Common myeloid progenitor, CD34-positive (primary cell): ENCODE measurements at places on chromosomes 5 and 9.

DNA sequence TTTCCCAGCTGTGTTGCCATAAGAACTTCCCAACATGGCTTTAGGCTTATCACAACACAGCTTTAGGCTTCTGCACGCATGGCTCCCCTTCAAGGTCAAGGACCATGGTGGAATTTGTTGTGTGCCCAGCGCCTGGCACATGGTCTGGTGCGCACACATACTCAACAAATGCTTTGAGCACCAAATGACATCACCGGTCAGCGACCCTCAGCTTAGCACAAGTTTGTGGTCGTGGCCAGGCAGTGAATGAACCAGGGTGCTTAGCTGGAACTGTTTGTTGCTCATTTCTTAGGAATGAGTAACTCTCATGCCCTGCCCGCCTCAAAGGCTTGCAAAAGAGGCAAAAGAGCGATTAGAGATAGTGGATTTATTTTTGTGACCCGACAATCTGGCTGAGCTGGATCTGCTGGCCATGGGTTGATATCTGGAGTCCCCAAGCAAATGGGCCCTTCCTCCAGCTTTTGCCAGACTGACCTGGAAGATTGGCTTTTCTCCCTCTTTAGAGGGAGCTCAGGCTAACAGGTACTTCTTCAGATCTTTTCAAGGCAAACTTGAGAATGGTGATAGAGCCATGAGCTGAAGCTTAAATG lies 58.9 kb downstream of the DAP start:
- DNase-seq, result no peak

- no peak for DNase-seq
Observed at GRCh38 chr9:99019510-99020331, 76.0 kb downstream of the COL15A1 start.

- no peak for DNase-seq
Observed at GRCh38 chr5:115484368-115484767, 60.2 kb downstream of the FEM1C start.

DNA sequence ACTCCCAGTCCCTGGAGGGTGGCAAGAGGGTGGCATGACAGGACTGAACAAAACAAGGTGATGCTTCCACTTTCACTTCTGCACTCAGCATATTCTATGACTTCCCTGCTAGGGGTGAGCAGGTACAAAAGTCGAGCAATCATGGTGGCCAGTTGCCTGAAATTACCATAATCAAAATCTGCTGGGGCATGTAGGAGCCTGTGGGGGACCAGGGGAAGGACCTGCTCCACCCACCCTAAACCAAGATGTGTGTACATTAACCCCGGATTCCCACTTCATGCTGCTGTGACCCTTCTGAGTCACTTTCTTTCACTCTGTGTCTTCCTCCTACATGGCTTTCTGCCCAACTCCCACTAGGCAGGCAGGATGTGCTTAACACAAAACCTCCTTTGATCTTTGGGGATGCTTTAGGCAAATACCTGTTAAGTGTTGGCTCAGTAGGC lies 73.3 kb upstream of the PHF24 start:
- no peak for DNase-seq

DNA sequence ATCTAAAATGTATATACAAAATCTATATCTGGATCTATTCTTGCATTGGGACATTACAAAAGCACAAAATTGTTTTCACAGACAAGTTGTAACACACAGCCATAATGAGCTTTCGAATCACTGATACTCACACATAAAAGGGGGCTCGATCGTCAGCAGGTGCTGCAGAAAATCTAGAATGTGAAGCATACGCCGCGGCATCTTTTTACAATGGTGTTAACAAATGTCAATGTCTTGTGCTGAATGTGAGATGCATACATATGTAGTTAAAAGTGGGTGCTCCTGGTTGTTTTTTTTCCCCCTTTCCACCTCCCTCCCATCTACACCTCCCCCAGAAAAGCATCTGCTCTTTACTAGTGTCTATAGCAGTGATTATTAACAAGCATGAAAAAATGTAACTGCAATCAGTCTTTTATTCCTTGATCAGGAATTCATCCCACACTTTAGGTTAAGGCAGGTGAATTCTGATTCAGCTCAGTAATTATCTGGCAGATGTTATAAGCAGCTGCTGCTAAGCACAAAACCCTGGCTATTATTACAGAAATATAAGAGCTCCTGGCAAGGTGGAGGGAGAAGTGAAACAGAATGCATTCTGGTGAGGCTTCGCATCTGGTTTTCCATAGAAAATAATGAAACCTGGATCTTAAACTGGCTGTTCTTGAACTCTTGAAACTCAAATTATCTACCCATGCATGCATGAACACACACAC lies 114.1 kb downstream of the MPDZ start:
- DNase-seq, result no peak

DNA sequence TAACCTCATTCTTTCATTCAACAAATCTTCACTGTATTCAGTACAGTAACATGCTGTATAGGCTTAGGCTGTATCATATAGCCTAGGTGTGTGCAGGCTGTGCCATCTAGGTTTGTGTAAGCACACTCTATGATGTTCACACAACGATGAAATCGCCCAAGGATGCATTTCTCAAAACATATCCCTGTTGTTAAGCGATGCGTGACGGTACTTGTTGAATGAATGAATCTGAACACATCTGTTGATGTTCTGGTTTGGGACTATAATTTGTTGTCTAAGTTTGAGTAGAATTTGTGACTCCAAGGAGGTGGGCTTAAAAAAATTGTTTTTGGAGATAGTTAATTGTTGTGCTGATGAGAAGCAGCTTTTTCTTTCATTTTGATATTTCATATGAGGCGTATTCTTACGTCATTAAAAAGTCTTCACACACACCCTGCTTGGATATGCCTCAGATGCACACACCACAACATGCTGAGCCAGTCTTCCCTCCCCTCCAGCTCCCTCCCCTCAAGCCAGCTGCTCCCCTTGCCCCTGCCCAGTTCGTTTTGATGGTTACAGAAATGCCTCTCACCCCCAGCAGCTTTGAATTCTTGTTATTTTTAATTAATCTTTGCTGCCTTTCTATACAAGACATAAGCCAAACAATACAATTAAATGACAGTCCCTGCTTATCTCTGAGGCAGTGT lies 5.5 kb upstream of the PSAT1 start:
- no peak for DNase-seq

DNA sequence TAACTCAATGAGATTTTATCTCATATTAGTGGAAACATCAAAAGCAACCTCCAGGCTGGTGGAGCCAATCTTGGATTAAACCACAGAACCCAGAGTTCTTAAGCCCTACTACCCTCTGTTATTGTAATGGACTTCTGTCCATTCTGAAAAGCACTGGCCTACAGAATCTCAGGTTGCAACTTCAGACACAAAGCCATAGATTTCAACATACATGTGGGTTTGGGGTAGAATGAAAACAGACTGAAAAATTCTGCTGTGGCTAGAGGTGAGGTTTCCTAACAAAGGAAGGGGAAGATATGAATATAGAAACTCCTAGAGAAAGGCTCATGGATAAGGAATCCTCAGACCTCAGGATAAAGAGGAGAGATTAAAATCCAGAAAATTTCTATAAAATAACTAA lies 569.8 kb upstream of the RIOK2 start:
- DNase-seq, result no peak

- DNase-seq, result no peak
Observed at GRCh38 chr5:5335700-5336264, 86.7 kb upstream of the ICE1 start.

DNA sequence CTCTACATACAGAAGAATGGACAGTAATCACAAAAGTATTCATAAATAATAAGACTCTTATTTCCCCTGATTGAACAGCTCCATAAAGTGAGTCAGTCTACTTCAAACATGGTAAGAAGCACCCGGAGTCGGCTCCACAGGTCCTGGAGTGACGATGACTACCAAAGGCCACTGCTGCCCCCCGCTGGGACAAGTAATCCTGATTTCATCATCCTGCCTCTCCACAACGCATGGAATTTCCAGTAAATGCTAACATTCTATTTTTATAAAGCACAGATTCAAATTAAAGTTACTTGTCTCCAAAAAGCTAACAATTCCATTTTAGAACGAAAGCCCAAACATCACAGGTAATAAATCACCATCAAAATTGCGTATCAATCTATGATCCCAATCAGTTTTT lies 16.2 kb downstream of the ATPSCKMT start:
- DNase-seq, result no peak

- no peak for DNase-seq
Observed at GRCh38 chr9:655875-656274, 185.6 kb upstream of the DMRT1 start.

DNA sequence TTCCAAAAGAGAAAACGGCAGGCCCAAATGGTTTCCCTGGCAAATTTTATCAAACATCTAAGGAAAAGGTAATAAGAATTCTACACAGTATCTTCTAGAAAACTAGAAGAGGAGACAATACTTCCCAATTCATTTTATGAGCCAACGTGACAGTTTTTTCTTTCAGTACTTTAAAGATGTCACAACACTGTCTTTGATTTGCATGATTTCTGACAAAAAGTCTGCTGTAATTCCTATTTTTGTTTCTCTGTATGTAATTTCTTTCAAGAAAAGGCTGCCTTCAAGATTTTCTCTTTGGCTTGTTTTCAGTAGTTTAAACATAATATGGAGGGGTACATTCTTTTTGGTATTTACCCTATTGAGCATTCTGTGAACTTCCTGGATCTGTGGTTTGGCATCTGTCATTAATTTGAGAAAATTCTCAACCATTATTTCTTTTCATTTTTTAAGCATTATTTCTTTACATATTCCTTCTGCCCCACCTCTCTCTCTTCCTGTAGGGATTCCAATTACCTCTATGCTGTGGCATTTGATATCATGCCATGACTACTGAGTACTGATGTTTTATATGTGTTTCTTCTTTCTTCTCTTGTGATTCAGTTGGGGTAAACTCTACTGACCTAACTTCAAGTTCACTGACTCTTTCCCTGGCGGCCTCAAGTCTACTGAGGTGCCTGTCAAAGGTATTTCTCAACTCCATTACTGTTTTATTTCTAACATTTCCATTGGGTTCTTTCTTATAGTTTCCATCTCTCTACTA lies 32.2 kb downstream of the ANKS6 start:
- DNase-seq, result no peak

DNA sequence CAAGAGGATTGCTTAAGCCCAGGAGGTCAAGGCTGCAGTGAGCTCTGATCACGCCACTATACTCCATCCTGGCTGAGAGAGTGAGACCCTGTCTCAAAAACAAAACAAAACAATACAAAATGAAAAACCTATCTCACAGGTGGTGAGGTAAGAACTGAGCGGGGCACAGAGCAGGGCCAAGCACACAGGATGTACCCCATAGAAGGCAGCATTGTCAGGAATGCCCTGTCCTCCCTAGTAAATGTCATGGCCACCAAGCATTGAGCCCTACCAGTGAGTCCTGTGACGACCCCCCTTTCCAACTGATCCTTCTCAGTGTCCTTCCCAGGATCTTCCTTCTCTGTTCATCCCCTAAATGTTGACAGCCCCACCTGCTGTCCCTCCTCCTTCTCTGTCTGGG lies 44.6 kb upstream of the ALDH1B1 start:
- DNase-seq, result no peak

- peak; percentile 77 for DNase-seq
Observed at GRCh38 chr5:64811050-64811640, 42.4 kb downstream of the CWC27 start.

DNA sequence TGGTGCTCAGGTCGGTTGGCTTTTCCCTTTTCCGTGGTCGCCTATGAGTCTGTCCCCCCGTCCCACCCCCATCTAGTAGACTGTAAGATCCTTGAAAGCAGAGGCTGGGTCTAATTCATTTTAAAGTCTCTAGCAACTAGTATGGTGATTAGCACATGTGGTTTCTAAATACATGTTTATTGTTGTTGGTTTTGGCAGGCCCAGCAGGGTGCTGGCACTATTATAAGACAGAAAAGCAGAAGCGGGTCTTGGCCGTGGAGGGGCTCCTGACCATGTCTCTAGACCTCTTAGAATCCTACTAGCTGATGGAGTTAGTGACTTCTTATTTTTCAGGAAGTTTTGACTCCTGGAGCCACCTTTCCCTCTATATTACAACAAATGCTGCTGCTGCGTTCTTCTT lies 61.5 kb upstream of the TNFSF8 start:
- no peak for DNase-seq

DNA sequence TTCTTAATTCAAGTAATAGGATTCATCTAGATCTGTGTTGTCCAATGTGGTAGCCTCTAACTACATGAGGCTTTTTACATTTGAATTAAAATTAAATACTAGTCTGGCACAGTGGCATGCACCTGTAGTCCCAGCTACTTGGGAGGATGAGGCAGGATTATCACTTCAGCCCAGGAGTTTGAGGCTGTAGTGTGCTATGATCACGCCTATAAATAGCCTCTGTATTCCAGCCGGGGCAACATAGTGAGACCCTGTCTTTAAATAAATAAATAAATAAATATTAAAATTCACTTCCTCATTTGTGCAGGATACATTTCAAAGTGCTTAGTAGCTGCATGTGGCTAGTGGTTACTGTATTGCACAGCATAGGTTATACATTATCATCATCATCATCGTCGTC lies 91.8 kb downstream of the UBE2R2 start:
- peak; percentile 17 for DNase-seq

DNA sequence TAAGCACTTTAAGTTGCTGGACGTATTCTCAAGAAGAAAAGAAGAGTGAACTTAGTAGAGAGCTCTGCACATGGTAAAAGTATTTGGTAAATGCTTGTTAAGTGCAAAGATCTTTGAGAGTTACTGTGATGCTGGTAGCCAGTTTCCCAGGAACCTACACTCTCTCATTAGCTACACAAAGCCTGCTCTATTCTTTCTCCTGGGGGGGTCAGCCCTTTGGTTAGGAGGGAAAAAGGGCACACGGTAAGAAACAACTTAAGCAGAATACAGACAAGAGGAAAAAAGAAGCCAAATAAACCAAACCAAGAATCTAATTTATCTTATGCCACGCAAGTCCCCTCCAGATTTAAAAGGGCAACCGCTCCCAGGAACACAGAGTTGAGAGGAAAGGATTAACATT lies 1100.1 kb upstream of the CDH10 start:
- no peak for DNase-seq

- no peak for DNase-seq
Observed at GRCh38 chr5:56698463-56699381, 116.6 kb upstream of the MAP3K1 start.

DNA sequence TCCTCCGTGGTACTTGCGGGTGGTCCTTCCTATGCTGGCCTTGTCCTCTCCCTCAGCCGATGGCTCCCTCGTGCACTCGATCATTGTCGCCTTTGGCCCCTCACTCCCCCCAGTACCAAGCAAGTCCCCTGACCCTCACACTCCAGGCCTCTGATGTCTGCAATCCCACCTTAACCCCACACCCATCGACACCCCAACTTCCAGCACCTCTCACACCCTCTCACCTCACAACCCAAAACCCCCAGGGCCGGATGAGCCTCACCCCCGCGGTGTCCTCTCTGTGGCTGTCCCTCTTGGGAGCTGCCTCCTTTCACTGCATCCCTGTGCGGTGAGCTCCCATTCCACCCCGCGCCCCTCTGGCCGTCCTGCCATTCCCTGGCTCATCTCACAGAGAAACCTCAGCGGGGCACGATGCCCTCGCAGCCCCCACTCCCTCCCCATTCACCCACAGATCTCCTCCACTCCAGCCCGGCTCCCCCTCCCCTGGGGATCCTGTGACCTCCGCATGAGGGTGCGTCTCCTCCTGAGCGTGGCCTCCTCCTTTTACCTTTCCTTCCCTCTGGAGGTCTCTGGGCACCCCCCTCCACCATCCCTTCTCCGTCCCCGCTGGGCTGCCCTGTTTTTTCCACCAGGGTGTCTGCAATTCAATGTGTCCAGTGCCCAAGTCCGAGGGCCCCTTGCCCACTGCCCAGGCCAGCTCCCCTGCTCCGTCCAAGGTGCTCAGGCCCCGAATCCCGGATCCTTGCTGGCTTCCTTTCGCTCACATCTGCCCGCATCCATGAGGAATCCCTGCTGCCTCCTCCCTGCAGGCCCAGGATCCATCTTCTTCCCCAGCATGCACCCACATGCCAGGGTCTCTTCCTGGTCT lies 15.8 kb upstream of the RNU6ATAC start:
- no peak for DNase-seq
